IMR-90 (cell line): ENCODE measurements at places on chromosomes 16 and 17. TPM values are rescaled to one million over a fixed set of nuclear protein-coding genes. Genes with fewer than 3 reads are reported as not detected.

Gene KATNIP
- total RNA-seq, result 16.7 and 18.9 TPM in 2 replicates

Gene CFAP97D1
- total RNA-seq, result under 0.01 TPM in 1 of 2 replicates, not detected in the other

GRCh38 chr16:31052114-31052513 lies 18.8 kb downstream of the STX4 start:
- DNase-seq, result peak; percentile 97

Gene MYADML2
- not detected in 2 replicates for total RNA-seq

Gene HSPB9
- not detected in 2 replicates for total RNA-seq

DNA sequence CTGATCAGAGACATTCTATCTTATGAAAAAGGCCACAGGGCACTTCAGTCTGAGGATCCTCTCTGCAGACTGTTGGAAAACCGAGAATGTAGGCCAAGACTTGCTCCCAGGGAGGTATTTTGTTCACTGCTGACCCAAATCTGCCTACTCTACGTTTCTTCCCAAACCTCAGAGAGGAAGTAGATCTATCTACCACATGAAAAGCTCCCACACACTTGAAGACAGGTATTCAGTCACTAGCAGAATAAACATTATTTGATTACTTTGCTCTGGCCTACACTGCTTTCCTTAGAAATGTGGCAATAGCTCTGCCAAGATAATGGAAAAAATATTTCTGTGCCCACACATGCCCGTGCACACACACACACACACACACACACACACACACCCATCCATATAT lies 164.6 kb downstream of the CDH11 start:
- DNase-seq, result no peak
